ENCODE measurements at places on chromosomes 3 and 15.

GRCh38 chr3:177524742-177525141 is 327.5 kb upstream of the TBL1XR1 start:
- DNase-seq: no peak

DNA sequence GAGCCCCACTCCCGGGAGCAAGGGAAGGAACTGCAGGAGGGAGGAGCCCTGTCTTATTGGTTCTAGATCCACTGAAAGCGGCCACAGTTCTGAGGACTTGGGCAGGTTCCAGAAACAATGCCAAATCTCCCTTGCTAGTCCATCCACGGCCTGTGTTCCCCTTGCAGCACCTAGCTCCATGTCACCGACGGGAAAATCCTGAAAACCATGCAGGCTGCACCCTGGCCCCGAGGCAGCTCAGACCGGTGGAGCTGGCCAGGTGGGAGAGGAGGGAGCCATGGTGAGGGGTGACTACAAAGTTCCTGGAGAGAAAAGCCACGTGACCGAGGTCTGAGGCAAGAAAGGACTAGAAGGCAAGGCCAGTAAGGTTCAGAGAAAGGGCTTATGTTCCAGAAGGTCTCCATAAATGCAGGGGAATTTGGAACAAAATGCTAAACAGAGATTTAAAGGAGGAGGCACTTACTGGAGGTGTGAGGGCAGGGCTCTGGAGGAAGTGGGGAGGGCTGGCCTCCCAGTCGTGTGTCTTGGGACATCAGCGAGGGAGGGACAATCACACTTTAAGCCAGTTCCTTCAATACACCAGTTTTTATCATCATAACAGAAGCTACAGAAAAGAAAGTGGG is 5.4 kb downstream of the MGLL start:
- DNase-seq: no peak

DNA sequence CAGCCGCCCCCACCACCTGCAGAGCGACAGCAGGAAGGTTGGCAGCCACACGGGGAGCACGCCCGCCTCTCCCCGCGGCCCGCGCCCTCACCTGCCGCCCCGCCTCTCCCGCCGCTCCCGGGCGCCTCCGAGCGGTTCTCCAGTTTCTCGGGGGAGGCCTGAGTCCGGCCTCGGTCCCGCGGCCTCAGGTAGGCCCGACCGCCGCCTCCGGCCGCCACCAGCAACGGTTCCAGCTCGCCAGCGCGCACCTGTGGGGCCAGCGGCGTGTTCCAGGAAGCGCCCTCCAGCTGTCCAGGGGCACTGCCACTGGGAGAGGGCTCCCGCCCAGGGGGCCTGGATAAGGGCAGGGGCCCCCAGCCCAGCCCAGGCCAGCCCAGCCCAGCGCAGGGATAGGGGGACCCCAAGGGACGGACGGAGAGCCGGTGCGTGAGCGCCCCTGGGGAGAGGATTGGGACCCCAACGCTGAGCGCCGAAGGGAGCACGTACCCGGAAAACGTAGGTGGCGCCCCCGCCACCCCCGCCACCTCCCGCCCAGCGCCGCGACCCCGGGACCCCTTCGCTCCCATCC is 2.2 kb downstream of the LTK start:
- no peak for DNase-seq

DNA sequence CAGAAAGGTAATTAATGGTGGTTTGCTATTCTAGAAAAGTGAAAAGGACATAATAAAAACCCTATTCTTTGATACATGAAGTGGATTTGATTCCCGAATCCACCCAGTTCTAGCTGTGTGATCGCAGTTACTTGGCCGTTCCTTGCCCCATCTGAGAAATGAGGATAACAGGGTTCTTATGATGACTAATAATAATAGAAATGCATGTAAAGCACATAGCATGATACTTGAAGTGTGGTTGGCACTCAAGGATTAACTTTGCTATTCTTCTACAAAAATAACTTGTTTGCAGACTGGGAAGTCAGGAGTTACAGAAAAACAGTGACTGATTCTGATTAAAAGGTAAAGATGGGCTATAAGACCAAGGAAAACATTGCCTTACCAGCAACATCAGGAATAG is 26.8 kb downstream of the PARL start:
- no peak for DNase-seq

GRCh38 chr3:48271763-48272498 is 31.0 kb downstream of the ZNF589 start:
- DNase-seq: no peak

- no peak for DNase-seq
These were observed 443.3 kb downstream of the VGLL3 start for GRCh38 chr3:86547692-86548091.

DNA sequence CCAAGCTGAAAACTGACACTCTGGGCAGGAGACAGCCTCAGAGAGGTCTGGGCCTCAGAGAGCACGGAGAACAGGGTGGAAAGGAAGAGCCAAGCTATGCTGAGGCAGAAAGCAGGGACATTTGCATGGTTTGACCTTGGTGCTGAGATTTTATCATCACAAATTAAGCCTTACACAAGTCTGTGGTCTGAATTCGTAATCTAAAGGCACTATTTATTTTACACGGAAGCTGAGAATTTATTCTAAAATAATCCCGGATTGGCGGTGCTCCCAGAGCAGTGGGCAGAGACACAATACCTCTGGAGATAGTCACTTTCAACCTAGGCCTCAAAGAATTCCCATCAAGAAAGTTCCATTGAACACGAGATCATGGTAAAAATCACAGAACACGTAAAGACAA is 47.5 kb downstream of the CFAP92 start:
- no peak for DNase-seq

GRCh38 chr3:59876533-59877062 is 826.8 kb upstream of the CFAP20DC start:
- no peak for DNase-seq

GRCh38 chr15:48861813-48862431 is 16.0 kb upstream of the EID1 start:
- peak; percentile 73 for DNase-seq

- no peak for DNase-seq
These were observed 478.2 kb downstream of the NTRK3 start for GRCh38 chr15:87778358-87778757.

GRCh38 chr3:49411968-49412631 is at the start of the genes RHOA and TCTA:
RHOA (minus strand) TSS chr3:49411976; CDS start chr3:49375589, 36,387 bp downstream.
TCTA (plus strand) TSS chr3:49412423; CDS start chr3:49412427, 4 bp downstream.
- peak; percentile 100 for DNase-seq

GRCh38 chr3:48119505-48120193 is 68.6 kb downstream of the CDC25A start:
- DNase-seq: no peak

- DNase-seq: no peak
These were observed 112.4 kb downstream of the CD47 start for GRCh38 chr3:107978131-107979055.

GRCh38 chr15:86164232-86164898 is 84.7 kb downstream of the AGBL1 start:
- DNase-seq: no peak

DNA sequence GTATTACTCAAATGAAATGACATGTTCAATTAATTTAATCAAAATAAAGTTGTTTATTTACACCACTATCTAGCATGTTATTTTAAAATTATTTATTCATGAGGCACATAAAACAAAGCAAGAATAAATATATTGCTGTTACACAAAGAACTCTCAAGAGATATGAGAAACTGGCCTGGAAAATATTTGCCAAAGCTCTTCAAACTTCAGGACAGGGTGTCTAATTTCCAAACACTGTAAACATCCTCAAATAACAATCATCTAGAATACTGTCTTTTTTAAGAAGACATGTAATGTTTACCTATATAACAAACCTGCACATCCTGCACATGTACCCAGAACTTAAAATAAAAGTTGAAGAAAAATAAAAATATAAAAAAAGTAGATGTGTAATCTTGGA is 876.6 kb downstream of the TUSC7 start:
- no peak for DNase-seq

DNA sequence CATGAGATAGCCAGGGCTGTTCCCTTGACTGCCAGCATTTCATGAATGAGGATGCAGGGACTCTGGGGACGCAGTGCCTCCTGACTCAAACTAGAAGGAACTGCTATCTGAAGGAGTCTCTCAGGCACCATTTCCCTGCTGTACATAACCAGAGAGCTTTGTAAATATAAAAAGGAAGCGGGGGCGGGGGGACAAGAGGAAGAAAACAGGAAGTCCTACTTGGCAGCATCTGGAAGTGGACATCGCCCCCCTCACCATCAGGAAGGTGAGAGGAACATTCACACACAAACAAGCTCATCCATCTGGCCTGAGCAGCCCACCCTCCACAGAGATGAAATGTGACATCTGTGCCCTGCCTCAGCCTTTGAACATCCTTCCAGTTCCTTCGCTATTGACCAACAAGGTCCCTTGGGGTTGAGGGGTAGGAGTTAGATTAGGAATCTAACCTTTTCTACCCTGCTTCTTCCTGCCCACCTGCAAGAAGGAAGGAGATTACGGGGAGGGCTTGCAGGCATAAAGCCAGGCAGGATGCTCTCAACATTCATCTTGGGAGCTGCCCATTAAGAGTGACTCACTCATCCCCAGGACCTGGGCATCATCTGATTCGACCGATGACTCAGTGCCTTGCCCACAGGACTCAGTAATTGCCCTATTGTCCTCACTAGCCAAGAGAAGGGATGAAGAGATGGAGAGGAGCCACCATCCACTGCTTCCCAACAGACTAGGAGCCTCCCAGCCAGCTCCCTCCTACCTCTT is 31.9 kb downstream of the SH3BP5 start:
- DNase-seq: no peak

DNA sequence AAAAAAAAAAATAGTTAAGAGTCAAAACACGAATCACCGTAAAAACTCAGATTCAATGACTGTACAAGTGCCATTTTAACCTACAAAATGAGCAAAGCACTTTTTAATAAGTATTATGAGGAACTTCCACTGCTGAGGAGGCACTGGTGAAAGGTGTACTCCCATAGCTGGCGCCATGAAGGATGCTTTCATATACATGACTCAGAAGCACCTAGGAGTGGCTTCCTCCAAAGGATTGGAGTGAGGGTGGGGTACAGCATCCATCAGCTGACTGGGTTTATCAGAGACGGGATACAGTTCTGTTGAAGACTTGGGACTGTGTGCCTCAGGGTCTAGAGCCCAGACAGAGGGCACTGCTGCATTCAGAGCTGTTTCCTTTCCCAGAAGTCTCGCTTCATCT is 60.9 kb upstream of the MEX3B start:
- no peak for DNase-seq

DNA sequence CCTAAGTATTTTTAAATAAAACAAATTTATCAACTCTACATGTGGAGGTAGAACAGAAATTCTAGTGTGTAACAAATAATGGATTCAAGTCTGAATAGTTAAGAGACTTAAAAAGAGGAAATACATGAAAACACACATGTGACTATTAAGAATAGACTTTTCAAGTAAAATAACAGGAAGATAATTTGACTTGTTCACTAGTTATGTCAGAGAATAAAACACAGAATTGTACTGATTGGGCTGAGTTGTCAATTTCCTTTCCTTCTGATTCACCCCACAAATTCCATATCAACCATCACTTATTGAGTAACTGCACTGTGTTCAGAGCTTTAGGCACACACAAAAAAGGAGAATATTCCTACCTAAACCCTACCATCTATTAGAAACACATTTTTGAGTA is 557.2 kb downstream of the TUSC7 start:
- DNase-seq: no peak

GRCh38 chr15:31843426-31844055 is 186.8 kb upstream of the CHRNA7 start:
- no peak for DNase-seq

DNA sequence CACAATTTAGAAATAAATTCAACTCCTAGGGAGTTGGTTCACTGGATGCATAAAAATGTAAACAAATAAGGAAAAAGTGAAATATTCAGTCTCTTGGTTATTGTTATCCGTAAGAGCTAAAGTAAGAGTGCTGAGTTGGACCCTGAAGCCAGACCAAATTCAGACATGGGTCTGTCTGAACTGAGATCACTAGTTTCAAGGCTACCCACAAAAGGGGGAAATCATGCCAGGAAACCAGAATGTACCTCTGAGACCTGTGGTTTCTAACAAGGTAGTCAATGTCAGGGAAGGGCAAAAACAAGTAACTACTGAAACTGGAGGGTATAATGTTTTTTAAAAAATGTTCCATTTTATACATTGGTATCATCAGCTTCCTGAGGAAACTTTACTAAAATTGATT is 35.2 kb upstream of the GOLGA6L2 start:
- DNase-seq: no peak

GRCh38 chr3:142077859-142078500 is 71.4 kb downstream of the TFDP2 start:
- DNase-seq: no peak

GRCh38 chr3:94433811-94434210 is 370.9 kb downstream of the NSUN3 start:
- no peak for DNase-seq

- DNase-seq: no peak
These were observed 84.9 kb downstream of the EEFSEC start for GRCh38 chr3:128238184-128238489.

GRCh38 chr3:112445839-112446238 is 53.4 kb downstream of the BTLA start:
- DNase-seq: no peak

DNA sequence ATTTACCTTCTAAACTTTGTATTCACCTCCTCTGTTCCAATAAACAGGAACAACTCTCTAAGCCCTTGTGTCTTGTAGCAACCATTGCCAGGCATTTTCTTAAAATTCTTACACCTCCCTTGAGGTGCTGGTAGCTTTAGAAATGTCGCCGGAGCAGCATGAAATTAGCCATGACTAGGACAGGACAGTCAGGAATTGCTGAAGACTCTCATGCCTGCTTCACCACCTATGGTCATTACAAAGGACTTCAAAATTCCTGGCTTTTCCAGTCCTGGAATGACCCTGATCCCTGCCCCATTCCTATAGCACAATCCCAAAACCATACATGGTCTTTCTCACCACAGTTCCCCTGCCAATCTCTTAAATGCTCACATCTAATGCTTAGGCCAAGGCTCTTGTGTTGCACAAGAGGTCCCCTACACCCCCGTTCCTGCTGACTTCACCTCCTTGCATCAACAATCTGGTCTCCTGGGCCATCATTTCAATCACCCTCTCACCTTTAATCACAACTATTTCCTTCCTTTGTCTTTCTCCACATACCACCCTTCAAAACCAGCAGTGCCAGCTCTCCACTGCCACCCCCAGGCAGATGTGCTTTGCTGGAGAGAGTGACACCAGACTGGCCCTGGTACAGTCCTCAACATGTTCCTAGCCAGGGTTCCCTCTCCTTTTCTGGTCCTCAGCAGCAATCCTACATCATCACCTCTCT is 113.2 kb upstream of the TJP1 start:
- DNase-seq: no peak

DNA sequence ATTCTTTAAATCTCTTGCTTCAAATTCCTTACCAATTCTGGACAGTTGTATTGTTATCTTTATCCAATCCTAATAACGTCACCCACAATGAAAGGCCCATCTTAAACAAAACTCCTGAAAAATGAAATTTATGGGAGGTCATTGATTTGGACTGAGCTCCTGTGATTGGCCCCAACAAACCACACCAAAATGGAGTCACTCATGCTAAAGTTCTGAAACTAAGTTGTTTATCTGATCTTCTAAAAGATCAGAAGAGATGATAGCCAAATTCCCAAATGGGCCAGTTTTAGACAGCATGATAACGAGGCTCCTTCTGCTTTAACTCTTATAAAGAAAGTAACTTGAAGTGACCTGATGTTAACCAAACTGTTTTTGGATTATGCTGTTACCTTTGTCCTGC is 39.7 kb upstream of the GPD1L start:
- no peak for DNase-seq
